Activated CD4-positive, alpha-beta T cell treated with anti-CD3 and anti-CD28 coated beads for 36 hours (primary cell): ENCODE measurements at places on chromosomes 13 and 19.

DNA sequence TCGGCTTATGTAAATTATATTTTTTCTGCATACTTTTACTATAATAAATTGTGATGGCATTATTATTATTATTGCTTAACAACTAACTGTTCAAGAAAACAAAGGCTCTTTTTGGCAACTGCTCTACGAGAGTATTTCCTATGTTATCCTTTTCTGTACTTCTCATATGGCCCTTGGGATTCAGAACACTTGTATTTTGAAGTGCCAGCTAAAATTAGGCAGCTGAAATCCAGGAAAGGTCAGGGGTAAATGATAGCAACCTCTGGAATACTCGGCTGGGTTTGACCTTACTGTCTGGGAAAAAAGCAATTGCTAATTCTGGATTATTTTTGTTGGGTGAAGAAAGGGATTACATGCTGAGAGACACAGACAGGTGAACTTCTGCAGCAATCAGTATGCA lies 23.9 kb downstream of the EDNRB start:
- DNase-seq, result no peak

- DNase-seq, result no peak
These were observed 270.9 kb downstream of the LMO7 start for GRCh38 chr13:75907044-75907443.

DNA sequence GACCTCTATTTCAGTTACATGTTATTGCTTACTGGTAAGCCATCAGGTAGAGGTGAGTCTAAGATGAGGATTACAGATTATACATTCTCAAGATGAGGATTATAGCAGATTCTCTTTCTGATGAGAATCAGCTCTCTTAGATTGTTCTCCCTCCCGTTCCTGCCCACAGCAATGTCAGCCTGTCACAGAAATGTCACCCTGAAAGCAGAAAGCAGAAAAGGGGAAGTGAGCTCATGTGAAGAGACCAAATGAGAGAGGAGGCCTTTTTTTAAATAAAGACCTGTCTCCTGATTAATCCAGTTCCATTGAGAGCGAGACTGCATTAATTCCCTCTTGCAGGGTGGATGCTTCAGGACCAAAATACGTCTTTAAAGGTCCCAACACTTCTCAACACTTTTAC lies 445.6 kb downstream of the KCTD12 start:
- DNase-seq, result no peak

DNA sequence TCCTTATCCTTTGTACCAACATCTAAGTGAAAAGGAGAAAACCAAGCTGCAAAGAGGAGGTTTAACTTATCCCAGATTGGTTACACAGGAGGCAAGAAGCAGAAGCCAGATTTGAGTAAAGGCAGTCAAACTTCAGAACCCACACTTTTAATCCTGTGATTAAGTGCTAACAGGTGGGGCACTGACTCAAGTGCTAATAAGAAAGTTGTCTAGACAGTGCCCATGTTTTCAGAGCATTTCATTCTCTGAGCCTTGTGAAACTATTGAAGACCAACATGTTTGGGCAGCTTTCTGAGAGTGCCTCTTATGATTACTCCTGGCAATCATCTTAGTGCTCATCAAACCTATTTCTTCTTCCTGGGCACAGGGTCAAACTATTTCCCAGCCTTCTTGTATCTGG lies 380.8 kb downstream of the KCNRG start:
- no peak for DNase-seq

- no peak for DNase-seq
These were observed 7.3 kb downstream of the TTC9B start for GRCh38 chr19:40210889-40211288.

GRCh38 chr19:41300555-41300954 lies 9.4 kb upstream of the CCDC97 start:
- DNase-seq, result no peak

DNA sequence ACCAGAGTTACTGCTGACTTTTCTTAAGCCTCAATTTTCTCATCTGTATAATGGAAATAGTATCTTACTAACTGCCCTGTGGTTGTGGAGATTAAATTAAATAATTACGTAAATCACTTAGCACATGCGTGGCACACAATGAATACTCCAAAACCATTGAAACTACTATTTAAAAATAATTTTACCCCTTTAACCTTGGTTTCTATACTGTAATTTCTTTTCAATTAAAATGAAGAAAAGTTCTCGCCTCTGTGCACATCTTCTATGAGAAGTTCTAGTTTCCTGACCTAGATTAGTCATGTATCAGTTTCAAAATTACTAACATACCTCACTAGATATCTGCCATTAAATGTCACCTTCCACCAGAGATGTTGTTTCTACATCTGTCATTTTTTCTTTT lies 5.7 kb downstream of the SLITRK1 start:
- DNase-seq, result no peak

DNA sequence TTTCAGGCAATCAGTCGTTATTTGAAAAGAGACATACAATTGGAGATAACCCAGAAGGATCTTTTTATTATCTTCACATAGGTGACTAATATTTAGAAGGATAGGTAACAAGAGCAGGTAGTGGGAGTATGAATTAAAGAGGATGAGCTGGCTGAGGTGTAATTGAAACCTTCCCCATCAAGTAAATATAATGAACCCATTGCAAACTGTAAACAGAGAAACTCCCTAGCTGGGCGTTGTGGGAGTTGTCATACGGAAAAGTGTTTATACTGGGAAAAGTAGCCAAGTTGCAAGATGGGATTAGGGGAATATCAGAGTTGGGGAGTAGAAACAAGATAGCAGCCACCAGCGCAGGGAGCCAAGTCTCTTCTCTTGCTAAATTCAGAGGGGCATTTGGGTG lies 448.4 kb downstream of the COG6 start:
- no peak for DNase-seq

GRCh38 chr19:6250909-6251308 lies 28.9 kb downstream of the MLLT1 start:
- DNase-seq, result no peak

GRCh38 chr13:100478107-100478809 lies 110.3 kb downstream of the GGACT start:
- no peak for DNase-seq

DNA sequence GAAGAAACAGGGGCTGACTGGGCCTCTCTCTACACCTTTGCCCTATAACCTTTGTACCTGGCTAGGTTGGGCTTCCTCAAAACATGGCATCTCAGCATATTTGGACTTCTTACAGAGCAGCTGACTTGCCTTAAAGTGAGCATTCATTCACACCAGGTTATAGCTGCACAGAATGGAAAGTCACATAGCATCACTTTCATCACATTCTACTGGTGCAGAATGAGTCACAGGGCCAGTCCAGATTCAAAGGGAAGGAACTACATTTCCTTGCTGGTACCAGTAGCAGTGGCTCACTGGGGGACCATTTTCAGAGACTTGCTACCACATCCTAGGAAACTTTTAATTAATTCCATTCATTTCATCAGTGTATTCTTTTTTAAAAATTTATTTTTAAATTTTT lies 20.3 kb upstream of the TPTE2 start:
- DNase-seq, result no peak

- DNase-seq, result no peak
These were observed 318.7 kb upstream of the NBEA start for GRCh38 chr13:34623331-34623730.

DNA sequence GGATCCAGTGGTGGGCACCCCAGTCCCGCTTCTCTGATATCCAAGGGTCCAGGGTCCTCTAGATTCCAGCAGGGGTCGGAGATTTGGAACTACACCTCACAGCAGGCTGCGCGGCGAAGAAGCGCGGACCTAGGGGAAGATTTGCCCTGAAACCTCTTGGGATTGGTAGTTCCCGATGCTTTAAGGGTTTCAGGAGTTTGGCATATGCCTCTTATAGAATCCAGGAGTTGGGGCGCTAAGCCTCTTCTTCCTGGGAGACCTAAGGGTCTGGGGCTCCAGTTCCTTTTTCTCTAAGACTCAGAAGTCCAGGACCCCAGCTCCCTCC lies 349 bp downstream of the BCL2L12 start:
- no peak for DNase-seq

GRCh38 chr19:12156223-12157058 lies at the start of gene ZNF625:
TSS of gene ZNF625 (minus strand) at chr19:12156734. CDS start at chr19:12156558, 176 bp downstream.
- peak; percentile 73 for DNase-seq

DNA sequence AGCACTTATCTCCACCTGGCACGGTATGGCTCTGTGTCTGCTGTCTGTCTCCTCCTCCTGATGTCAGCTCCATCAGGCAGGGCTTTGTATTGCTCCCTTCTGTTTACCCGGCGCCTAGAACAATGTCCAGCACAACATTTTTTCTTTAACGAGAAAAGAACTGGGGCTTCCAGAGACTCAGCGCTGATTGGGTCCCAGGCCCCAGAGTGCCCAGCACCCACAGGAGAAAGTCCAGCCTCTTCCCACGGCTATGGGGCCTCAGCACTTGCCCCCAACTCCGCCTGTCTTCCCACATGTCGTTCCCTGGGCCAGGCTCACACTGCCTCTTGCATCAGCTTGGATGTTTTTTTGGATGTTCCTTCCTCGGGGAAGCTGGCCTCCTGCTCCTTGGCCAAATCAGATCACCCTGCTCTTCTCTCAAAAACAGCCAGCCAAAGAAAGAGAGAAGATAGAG lies 6.9 kb downstream of the MYPOP start:
- DNase-seq, result no peak

GRCh38 chr19:19134687-19135158 lies 3.6 kb downstream of the TMEM161A start:
- peak; percentile 69 for DNase-seq

- no peak for DNase-seq
These were observed 5.3 kb upstream of the GSK3A start for GRCh38 chr19:42247640-42248199.

DNA sequence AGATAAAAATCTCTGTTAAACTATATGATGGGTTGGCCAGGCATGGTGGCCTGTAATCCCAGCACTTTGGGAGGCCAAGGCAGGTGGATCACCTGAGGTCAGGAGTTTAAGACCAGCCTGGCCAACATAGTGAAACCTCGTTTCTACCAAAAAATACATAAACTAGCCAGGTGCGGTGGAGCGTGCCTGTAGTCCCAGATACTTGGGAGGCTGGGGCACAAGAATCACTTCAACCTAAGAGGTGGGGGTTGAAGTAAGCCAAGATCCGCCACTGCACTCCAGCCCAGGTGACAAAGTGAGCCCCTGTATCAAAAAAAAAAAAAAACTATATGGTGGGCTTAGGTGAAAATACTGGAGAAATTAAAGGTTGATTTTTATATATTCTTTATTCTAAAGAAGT lies 11.3 kb downstream of the TBC1D4 start:
- no peak for DNase-seq

DNA sequence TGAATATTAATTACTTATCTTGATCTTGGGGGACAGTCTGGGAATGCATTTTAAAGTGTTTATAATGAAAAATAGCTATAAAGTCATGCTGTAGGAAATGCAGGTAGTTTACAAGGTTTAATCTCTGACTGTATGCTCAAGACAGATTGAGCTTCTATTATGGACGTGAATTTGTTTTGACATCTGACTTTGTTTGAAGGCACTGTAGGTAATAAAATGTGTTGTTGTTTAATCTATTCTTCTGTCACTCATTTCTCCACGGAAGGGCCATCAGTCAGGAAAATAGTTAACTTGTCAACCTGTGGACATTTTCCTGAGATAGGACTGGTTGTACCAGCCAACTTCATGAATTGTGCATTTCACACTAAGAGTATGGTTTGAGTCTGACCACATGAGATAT lies 893.1 kb upstream of the SLITRK6 start:
- DNase-seq, result no peak

DNA sequence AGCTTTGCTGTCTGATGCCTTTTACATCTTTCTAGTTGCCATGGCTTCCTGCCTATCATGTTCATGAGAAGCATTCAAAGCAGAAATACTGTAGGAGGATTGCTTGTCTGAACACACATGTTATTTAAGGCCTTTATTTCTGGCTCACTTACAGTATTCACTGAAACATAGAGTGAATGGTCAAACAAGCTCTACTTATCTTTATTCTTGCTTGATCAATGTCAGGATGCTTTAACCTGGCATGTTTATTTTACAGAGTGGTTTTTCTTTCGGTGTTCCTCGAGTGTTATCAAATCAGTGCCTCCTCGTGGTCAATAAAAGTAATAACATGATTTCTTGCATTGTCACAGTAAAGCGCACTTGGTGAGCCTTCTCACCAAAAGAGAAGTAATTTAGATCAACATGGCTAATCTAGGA lies 73.5 kb upstream of the PCDH17 start:
- DNase-seq, result no peak

DNA sequence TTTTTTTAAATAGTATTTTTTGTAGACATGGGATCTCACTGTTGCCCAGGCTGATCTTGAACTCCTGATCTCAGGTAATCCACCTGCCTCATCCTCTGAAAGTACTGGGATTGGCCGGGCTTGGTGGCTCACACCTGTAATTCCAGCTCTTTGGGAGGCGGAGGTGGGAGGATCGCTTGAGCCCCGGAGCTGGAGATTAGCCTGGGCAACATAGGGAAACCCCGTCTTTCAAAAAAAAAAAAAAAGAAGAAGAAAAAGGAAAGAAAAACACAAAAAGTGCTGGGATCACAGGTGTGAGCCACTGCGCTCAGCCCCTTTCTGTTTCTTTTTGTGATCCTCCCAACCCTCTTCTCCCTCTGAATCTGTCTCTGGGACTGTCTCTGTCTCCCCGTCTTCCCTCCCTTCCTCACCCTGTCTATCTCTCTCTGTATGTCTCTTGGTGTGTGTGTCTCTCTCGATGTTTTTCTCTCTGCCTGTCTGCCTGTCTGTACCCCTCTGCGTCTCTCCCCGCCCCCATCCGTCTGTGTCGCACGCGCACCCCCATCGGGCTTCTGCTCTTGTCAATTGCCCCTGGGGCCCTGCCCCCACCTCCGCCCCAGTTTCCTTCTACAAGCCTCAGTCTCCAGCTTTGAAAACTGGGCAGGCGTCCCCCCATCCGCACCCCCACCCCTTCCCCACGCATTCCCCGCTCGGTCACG lies 540 bp upstream of the ZFP36 start:
- peak; percentile 93 for DNase-seq

GRCh38 chr13:105979131-105980011 lies 556.1 kb downstream of the EFNB2 start:
- no peak for DNase-seq

- DNase-seq, result no peak
These were observed 119.4 kb downstream of the SLC7A1 start for GRCh38 chr13:29476046-29476445.

DNA sequence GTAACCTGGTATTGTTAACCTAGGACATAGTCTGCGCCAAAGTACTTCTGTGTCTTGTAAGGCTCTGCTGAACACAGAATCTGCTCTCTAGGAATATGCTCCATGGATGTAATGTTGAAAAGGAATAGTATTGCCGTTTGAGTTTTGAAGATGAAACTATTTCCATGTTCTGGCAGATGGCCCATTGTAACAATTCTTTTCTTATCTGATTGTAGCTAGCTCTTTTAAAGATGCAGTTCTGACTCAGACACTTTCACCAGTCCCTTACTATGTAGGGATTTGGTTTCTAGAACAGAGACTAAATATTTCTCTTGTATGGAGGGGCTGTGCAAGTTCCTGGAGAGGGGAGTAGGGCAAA lies 185.6 kb downstream of the MTUS2 start:
- no peak for DNase-seq

- DNase-seq, result no peak
These were observed 2.7 kb downstream of the MYO9B start for GRCh38 chr19:17078036-17078919.
